ENCODE measurements at places on chromosomes 12 and 14. TPM values are rescaled to one million over a fixed set of nuclear protein-coding genes. Genes with fewer than 3 reads are reported as not detected.

SLC10A1 gene
- not detected for total RNA-seq

CCDC88C gene
- total RNA-seq = 166 TPM

SERPINA9 gene
- not detected for total RNA-seq

TTC9 gene
- 15.9 TPM for total RNA-seq

CLEC1B gene
- not detected for total RNA-seq

MAP1LC3B2 gene
- 2.8 TPM for total RNA-seq

All from activated naive CD4-positive, alpha-beta T cell treated with anti-CD3 and anti-CD28 coated beads, Interleukin-2, amount 10 ng/mL, durations not matched to agents 5 hours and 36 hours (primary cell).